ENCODE measurements at places on chromosomes 3 and 15.

GRCh38 chr15:80216911-80217310 is 35.1 kb downstream of the CTXND1 start:
- DNase-seq = no peak

DNA sequence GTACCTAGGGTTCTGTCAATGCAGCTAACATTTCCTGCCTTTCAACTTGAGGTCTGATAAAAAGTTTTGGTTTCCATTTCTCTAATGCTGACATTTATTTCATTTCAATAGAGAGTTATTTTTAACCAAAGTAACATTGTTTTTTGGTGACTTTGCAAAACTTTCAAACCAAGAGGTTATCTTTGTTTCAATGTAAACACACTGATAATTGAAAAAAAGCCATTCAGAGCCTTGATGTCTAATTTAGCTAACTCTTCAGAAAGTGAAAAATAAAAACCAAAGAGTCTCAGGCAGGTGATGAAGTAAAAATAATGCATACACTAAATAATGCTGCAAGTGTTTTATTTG is 9.6 kb upstream of the TIPARP start:
- no peak for DNase-seq

- no peak for DNase-seq
These were observed 117.3 kb downstream of the RPL22L1 start for GRCh38 chr3:170752571-170753155.

- DNase-seq = no peak
These were observed 269.7 kb downstream of the XXYLT1 start for GRCh38 chr3:195001261-195001660.

DNA sequence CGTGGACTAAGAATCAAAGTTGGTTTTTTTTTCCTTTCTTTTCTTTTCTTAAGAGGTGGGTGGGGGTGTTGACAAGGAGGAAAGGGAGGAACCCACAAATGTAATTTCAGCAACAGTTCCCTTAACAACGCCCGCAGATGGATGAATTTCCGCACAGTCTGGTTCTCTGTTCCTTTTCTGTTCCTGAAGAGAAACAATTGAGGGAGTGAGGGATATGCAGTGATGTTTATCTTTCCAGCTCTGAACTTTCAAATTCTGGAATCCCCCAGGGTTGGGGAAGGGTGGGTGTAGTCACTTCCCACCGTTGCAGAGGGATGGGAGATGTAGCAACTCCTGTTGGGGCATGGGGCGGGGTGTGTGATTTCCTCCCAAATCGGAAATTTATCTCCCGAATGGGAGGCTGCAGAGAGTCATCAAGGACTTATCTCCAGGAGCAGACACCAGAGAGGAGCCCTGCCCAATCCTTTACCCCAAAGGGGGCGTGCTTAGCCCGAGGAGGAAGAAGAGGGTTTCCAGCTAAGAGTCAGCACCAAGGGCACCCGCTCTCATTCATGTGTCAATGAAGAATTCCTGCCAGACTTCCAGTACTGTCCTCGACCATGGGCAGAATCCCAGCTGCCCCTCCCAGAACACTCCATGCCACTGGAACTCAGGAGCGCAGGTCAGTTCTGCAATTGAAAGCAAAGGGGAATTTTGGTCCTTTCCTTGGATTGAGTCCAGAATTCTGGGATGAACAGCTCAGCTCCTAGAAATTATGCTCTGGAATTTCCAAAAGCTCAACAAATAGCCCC is 35.0 kb upstream of the CFAP161 start:
- DNase-seq = no peak

DNA sequence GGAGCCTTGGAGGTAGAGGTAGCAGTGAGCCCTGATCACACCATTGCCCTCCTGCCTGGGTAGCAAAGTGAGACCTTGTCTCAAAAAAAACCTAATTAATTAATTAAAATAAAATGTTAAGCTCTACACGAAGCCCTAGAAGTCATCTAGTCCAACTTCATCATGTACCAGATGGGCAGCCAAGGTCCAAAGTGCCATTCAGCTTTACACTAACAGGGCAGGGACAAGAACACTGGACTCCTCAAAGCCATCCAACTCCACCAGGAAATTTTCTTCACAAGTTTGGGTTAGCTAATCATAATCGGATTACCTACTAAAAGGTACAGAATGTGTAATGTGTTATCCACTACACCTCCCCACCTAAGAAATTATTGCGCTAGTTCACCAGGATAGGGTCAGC is 48.8 kb downstream of the WWTR1 start:
- no peak for DNase-seq

DNA sequence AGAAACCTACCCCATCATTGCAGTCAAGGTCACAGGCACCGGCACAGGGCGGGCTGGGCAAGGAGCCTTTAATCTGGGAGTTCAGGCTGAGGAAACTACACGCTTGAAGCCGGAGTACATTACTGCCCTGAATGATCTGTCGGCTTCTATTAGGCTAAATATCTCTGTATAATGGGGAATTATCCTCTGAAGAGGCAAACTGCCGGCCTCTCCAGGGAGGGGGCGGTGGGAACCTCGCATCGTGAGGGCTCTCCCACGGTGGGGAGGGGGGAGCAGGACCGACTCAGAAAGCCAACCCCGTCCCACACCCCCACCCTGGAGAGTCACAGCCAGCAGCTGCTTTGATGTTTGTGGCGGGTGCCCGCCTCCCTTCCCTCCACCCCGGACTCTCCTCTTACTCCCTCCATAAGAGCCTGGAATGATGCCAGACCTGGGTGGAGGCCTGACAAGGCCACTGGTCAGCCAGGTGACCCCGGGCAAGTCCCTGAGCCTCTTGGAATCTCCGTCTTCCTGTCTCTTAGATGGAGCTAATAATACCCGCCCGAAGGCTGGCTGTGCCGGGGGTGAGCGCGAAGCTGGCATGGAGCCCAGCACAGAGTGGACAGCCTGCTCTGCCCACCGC is 63.4 kb upstream of the LINGO1 start:
- no peak for DNase-seq

GRCh38 chr3:150238048-150238802 is 169.9 kb upstream of the TSC22D2 start:
- DNase-seq = no peak

DNA sequence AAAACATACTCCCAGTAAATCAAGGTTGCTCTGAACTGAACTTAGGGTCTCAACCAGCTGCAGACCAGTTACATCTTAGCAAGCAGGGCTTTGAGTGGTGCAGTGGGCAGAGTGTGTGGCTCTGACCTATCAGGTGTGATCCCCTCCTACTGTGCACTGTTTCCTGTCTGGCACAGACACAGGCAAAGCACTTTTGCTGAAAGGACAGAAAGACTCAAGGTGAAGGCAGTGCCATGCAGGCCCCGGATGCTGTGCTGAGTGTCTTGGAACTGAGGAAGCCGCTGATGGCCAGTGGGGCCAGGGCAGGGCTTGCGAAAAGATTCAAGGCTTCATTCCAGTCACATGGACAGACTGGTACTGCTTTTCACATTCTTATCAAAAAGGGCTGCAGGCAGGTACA is 85.2 kb downstream of the CACNA1D start:
- no peak for DNase-seq

DNA sequence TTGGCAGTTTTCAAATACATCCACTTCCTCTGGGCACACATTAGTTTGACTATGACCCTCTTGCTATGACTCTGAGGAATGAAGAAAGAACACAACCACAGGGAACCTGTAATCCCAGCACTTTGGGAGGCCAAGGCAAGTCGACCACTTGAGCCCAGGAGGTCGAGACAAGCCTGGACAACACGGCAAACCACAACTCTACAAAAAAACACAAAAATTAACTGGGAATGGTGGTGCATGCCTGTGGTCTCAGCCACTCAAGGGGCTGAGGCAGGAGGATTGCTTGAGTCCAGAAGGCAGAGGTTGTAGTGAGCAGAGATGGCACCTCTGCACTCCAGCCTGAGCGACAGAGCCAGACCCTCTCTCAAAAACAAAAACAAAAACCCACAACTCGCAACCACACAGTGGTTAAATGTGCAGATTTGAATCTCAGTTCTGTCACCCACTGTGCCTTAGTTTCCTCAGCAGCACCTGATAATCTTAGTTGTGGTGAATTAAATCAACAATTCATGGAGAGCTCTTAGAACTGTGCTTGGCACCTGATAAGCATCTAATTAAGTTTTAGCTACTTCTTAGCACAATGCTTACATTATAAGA is 65.7 kb downstream of the MYLK start:
- no peak for DNase-seq

DNA sequence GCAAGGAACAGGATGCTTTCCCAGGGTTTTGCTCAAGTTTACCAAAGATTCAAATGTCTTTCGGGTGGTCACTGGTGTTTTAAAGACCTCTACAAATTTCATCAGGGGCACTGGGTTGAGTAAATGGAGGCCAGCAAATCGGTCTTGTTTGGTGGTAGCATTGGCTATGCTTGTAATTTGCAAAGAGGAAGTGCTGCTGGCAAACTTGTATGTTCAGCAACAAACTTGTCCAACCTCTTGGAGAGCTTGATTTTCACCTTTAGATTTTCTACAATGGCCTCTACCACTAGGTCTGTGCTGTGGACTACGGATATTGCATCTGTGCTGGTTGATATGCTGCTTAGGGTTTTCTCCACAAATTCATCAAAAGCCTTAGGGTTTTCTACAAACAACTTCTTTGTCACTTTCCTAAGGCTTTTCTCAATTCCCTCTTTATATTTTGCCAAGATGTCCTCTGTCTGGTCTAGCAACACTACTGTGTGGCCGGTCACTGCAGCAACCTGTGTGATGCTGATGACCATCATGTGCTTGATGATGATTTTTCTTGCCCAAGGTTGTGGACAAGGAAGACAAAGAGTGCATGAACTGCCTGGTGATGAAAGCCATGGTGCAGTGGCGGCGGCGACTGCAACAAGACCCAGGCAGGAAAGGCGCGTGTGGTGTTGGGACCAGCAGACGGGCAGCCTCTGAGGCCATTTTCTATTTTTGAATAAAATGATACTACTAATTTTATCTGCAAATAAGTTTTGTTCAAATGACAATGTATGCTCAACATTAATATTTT is 50.8 kb downstream of the RFX7 start:
- DNase-seq = no peak

- no peak for DNase-seq
These were observed 3.5 kb upstream of the LSMEM2 start for GRCh38 chr3:50275141-50275995.

- DNase-seq = no peak
These were observed 28.4 kb downstream of the TMEM44 start for GRCh38 chr3:194604837-194605236.

DNA sequence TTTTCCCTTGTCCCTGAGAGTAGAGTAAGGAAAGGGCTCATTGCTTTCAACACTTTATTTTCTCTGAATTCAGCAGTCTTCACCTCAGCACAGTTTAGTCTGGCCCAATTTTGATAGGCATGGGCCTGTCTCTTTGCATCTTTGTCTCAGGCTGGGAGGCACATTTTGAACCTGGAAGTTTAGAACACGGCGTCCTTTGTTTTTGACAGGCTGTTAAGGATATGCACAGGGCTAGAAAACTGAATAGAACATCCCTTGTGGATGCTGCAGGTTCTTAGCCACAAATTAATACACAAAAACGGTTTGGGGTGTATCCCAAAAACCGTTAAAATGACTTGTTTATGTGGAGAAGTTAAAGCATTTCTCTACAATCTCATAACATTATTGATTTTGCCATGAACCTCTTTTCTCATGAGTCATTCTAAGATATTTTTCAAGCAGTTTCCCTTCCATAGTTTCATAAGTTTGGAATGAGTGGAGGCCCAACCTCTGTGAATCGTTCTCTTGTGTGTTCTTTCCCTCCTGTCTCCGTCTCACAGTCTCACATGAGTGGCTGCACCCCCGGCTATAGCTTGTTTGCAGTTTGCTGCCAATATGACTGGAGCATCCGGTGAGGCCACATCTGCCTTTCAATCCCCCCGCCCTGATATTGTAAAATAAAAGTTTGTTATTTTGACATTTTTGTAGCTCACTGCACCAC is 192.9 kb upstream of the EIF1B start:
- no peak for DNase-seq

DNA sequence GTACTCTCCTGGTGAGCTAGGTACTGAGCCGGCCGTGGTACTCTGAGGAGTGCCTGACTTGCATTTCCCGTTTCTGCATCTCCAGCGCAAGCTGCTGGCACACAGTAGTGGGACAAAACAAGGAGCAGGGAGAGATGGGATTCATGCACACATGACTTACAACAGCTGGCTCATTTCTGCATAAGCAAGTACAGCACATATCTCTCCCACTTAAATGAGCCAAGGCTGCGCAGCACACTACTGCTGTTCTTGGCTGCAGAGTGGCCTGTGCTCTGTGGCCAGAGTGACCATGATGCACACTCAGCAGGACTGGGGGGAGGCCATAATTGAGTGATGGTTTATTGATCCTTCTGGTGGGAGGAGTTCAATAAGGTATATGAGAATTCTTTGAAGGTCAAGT is 59.2 kb upstream of the ABHD17C start:
- no peak for DNase-seq

DNA sequence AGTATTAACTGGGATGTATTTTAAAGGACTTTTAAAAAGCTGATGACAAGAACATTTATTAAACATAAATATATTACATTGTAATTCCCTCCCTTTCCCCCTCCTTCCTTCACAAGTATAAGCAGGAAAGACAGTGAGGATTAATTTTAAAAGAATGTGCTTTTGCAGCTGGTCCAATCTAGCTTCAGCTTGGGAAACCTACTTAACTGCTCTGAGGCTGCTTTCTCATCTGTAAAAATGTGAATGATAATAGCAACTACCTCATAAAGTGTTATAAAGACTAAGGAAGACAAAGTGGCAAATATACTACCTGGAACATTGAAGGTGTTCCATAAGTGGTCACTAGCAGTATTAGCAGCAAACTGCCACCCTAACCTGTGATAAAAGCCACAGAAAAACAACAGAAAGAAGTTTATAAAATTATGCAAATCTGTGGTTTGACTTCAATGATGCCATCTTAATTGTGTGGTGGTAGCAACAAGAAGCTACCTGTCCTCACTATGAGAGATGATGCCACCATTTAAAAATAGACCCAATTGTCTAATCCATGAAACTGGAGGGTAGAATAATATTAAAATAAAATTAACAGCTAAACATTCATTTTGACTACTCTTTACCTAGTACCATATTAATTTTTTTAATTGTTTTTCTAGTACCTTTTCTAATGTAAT is 20.0 kb downstream of the DHX36 start:
- no peak for DNase-seq

GRCh38 chr3:2784627-2785026 is 325.5 kb downstream of the IL5RA start:
- no peak for DNase-seq

GRCh38 chr15:27706300-27706699 is 392.8 kb downstream of the OCA2 start:
- no peak for DNase-seq

- no peak for DNase-seq
These were observed 806.3 kb downstream of the DIPK2A start for GRCh38 chr3:144777906-144778305.

Data from naive thymus-derived CD4-positive, alpha-beta T cell (primary cell).